Stimulated activated CD8-positive, alpha-beta memory T cell treated with anti-CD3 and anti-CD28 coated beads, Interleukin-7, amount 100 ng/mL, for 48 hours (primary cell): ENCODE measurements at places on chromosomes 11 and 22.

DNA sequence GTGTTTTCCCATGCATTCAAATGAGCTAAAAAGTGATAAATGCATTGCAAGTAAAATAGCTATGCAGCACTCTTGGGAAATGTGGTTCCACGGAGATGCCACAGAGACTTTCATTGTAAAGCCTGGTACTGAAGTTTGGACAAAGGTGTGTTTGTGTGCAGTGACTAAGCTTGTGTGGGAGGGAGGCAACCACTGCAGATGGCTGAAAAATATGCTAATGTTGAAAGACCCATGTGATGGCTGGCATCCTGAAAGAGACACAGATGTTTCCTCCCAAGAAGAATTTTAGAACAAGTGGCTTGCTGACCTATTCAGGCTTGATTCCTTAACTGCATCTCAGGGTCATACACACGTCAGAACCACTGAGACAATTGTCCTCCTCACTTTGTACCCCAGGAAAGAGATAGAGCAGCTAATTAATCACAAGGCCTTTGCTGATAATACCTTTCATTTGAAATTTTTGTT lies 73.8 kb downstream of the FAM76B start:
- peak; percentile 16 for DNase-seq

- DNase-seq, result no peak
Observed at GRCh38 chr11:31529701-31530100, 20.1 kb downstream of the ELP4 start.

GRCh38 chr11:65745049-65745448 lies 24.5 kb upstream of the RNASEH2C start:
- DNase-seq, result no peak

DNA sequence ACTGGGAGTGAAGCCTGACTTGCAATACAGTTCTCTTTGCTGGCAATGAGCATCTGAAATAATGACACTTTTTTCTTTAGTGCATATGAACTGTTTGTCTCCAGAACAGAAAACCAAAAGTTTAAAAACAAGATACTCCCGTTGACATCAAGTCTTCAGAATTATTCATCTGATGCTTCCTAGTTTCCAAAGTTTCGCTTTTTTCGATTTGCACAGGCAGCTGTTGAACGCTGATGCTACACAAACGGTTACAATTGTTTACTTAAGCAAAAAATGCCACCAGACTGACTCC lies 612 bp upstream of the BIRC2 start:
- DNase-seq, result no peak

- DNase-seq, result no peak
Observed at GRCh38 chr22:34973016-34973415, 92.9 kb upstream of the ISX start.

DNA sequence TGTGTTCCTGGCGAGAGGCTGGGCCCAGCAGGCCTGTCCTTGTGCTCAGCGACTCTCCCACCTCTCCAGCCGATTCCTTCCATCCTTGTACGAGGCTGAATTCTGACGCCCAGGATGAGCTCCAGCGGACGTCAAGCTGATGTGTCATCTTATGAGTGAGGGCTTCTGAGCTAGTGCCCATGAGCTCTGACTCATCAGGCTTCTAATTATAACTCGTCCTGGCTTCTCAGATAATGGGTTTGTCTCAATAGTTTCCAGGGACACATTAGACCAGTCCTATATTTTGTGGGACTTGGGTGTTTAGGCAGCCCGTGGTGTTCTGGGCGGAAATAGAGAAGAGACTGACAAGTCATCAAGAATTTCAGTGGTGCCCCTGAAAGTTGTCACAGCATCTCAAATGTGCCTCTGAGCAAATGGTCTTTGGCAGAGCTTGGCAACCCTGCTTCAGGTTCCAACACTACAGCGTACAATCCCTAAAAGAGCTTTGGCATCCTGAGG lies 108.2 kb upstream of the CD44 start:
- DNase-seq, result no peak

DNA sequence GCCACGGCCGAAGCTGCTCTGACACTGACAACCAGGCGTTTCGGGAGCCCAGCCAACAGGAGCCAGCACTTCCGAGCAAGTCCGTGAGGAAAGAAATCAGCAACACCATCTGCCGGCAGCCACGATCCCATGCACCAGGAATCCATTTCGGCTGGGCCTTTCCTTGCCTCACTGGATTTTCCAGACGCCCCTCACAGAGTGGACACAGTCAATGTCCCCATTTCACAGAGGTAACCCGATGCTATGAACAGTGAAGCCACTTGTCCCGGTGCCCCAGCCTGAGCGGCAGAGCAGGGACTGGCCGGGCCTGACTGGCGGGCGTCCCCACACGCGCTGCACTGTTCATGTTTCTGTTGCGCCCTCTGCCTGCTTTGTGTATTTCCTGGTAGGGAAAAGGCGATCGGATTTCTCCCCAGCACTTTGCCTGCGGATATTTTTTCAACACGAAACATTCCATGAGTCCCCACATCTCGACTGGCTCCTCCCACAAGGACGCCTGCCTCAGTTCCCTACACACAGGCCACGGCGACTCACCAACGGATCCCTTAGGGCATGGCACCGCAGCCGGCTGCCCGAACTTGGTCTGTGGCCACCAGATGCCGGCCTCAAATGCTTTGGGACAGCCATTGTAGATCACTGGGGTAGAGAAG lies 55.3 kb downstream of the TRMU start:
- no peak for DNase-seq

DNA sequence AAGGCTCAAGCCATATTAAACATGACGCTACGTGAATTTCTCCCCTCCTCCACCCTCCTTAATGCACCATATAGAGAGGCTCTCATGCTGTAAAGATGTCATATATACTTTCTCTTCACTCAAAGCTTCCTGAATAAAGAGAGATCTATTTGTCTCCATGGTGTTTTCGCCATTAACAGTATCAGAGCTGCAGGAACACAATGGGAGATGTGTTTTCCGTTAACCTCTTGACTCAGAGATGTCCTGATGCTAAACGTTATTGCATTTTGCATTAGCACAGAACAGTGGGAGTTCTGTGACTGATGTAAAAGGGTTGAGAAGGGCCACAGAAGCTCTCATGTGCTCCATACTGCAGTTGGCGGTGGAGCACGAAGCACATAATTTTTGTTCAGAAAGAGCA lies 25.7 kb upstream of the BLID start:
- no peak for DNase-seq

- no peak for DNase-seq
Observed at GRCh38 chr11:10594407-10594806, 25.9 kb upstream of the LYVE1 start.

DNA sequence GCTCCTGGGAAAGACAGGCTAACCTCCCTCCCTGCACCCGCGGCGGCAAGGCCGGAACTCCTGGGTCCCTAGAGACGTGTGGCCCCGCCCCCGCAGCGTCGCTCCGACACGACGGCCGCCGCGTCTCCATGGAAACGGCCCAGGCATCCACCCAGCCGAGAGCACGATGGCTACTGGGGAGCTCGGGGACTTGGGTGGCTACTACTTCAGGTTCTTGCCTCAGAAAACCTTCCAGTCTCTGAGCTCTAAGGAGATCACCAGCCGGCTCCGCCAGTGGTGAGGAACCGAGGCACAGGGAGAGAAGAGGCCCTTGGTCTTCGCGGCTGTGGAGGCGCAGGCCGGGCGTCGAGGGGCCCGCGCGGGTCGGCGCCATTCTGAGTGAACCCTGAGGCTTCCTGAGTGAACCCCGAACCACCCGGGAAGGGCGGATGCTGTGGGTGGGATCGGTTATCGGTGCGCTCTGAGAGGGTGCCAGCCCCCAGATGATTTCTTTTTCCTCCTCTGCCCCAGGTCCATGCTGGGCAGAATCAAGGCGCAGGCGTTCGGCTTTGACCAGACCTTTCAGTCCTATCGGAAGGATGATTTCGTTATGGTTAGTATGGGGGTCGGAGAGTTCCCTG lies at the start of gene CFAP300:
CFAP300 (plus strand) TSS at position 133 of the 620 bp plus-strand sequence; CDS start at position 167, 34 bp downstream.
- peak; percentile 50 for DNase-seq

DNA sequence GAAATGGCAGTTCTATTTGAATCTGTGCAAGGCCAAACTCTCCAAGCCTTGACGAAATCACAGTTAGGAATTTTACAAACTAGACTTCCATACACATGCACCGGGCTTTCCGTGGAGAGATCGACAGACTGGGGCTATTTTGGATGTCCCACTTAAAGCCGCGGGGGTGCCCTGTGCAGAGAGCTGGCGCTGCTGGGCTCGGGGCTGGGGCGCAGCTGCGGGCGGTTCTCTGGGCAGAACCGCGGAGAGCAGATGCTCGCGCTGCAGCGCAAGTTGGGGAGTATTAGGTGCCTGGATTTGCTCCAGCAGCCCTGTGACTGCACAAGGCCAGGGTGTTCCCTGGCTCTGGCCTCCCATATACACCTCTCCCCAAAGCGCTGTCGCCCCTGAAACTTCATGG lies 67.2 kb downstream of the SPATA19 start:
- DNase-seq, result no peak

DNA sequence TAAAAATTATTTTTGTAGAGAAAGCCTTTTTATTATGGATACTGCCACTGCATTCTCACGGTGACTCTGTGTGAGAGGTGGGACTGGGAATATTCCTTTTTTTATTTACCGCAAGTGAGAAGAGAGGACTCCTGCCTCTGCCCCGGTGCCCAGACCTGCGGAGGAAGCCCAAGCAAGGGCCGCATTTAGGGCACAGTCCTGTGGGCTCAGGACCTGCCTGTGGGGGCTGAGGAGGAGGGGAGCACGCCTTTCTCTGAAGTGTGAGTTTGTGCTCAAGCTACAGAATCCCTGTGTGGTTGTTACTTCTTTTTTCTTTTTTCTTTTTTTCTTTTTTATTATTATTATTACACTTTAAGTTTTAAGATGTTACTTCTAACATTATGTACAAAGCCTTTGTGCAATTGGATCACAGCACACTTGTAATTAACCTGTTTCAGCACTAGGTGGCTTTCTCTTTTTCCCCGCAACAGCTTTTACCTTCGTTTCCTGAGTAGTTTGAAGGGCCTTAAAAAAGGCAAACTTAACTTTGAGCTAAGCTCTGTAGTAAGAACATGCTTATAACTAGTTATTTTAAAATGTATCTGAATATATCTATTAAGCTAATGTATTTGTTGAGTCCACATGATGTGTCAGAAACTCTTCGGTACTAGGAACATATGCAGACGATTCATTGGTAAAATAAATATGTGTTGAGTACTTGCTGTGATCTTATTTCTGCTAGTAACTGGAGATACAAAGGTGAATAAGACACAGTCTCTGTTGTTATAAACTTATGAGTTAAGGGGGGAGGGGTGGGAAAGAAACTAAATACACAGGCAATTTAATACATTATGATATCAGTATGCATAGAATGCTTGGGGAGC lies 18.3 kb downstream of the AMOTL1 start:
- DNase-seq, result no peak

DNA sequence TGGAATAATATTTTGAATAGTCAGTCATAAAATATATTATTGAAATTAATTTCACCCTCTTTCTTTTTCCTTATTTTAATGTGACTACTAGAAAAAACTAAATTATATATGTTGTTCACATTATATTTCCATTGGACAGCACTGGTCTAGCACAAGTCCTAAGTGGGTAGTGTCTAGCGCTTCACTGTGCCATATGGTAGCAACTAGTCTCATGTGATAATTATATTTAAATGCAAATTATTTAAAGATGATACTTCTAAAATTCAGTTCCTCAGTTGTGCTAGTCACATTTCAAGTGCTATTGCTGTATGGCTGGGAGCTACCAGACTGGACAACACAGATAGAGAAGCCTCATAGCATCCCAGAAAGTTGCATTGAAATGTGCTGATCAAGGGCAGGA lies 19.1 kb upstream of the LDLRAD3 start:
- DNase-seq, result no peak

DNA sequence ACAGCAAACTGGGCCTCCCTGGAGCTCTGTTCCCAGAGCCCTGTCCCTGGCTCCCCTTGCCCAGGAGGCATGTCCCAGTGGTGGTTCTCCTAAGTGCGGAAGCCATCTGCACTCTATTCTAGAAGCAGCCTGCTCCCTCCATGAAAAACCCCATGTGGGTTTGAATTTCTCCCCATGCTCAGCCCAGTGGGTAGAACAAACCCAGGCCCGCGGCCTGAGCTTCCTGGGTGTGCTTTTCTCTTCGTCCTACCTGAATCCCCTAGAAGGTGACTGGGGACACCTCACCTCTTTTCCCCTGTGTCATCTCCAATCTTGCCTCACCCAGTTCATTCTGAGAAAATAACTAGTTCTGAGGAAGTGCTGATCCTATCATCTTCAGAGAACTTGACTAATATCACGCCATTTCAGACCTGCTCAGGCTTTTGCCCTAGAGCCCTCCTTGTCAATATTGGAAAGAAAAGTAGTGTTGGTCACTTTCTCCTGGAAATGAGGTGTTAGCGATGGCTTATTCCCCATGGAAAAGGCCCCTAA lies 15.9 kb downstream of the IL10RA start:
- no peak for DNase-seq

DNA sequence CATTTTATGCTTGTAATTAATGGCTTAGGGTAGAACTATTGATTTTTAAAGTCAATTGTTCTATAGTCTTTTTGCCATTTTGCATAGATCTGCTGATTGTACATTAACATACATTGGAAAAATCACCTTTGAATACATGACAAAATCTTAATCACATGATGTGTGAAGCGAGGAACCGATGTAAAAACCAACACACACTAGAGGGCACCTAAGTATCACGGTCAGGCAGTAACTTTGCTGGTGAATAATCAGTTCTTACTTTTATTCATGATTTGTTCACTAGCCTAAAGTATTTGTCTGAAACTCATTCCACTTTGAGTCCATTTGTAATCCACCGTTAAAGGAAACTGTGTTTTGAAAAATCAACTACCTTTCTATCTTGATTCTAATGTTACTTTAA lies 28.2 kb downstream of the JHY start:
- no peak for DNase-seq
